ENCODE measurements at places on chromosomes 16 and 17. TPM values are rescaled to one million over a fixed set of nuclear protein-coding genes. Genes with fewer than 3 reads are reported as not detected.
A peak's percentile ranks its signal among the peaks of the same experiment; 100 is the strongest.

GRCh38 chr16:81241706-81242105, 3.2 kb downstream of the BCO1 start:
- DNase-seq, result no peak

- DNase-seq, result no peak
These were observed 20.1 kb downstream of the WSCD1 start for GRCh38 chr17:6090253-6090652.

GRCh38 chr17:29914819-29915537, 15.1 kb downstream of the SSH2 start:
- no peak for DNase-seq

GRCh38 chr16:49858200-49859124, 2.5 kb upstream of the ZNF423 start:
- DNase-seq, result peak; percentile 75

GRCh38 chr16:31347445-31347844, 7.5 kb upstream of the ITGAX start:
- no peak for DNase-seq

DNA sequence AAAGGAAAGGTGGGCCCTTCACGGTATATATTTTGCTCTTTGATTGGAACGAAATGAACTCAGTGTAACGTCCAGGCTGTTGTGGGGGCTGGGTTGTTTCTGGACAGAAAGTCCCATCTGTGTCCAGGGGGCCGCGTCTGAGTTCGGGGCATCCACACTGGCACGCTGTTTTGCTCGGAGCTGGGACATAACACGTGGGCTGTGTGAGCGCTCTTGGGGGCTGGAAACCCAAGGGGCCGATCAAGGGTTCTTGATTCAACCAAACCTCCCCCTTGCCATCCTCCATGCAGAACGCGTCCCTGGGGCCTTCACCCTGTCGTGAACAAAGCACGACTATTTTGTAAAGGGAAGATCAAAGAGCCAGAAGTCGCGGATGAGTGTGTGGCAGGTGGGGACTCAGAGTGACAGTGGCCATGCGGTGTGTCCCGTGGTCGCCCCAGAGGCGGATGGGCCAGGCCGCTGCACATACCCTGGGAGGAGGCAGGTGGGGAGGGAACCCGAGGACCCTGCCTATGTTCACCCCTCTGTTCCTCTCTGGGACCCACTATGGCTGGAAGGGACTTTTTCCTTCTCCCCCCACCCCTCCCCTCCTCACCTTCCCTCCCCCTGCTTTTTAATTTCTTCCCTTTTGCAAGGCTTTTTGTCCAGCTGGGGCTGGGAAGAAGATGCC, 387.2 kb downstream of the SEC14L1 start:
- no peak for DNase-seq

DNA sequence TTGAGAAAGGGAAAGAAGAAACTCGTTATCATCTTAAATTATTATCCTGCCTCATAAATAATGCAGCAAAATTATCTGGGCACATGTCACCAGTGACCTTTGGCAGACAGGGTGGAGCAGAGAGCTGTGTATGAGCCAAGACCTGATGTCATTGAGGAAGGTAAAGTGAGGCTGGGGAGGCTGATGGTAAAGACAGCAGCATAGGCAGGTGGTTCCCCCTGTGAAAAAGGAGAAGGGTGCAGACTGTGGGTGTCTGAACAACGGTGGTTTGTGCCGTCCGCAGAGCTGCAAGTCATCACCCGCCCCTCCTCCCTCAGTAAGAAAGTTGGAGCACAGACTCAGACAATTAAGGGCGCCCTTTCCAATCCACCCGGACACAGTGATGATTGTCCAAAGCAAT, 30.8 kb upstream of the METTL16 start:
- no peak for DNase-seq

The CORO6 gene
- 23.3 TPM for total RNA-seq

The INCA1 gene
- total RNA-seq, result 1.1 TPM

The IRX5 gene
- 0.42 TPM for total RNA-seq

The PAM16 gene
- total RNA-seq, result 58.6 TPM

All from ureter (tissue), 1 donor.